ENCODE measurements at places on chromosomes 1 and 21.

DNA sequence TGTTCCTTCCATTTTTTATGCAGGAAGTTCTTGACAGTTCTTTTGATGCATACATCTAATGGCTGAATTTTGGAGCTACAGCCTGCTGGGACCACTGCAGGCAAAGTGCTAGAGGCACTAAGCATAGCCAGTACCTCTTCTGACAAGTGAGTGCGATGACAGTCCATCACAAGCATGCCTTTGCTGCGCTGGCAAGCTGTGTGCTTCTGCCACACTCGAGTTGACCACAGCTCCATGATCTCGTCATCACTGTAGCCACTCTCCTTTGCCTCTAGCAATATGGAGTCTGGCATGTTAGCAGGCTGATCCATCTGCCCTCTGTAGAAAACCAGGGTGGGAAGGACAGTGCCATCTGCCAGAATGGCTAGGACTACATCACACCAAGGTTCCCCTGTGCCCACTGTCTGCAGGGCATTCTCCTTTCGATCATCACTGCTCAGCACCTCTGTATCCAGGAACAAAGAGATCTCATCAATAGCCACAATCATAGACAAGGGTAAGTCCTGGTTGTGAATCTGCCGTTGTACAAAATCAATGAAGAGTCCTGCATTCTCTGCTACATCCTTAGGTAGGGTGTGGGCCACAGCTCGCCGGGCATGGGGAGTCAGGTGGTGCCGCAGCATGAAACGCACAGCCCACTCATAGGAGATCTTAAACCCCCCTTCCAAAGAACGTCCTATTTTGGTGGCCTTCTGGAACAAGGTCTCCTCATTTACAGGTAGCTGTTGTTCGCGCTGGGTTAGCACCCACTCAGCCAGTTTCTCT is 6.0 kb downstream of the PSMB4 start:
- DNase-seq: no peak

DNA sequence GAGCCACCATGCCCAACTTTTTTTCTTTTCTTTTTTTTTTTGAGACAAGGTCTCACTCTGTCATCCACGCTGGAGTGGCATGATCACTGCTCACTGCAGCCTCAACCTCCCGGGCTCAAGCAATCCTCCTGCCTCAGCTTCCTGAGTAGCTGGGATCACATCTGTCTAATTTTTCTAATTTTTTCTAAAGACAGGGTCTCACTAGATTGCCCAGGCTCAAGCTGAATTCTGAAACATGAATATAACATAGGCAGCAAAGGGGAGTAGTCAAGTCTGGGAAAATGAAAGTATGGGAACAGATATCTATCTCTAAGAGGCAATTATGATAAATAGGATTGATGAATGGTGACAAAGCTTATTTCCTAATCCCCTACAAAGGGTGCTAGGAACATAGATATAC is 7.3 kb upstream of the CMPK1 start:
- DNase-seq: no peak

- DNase-seq: no peak
These were observed 16.9 kb upstream of the COL18A1 start for GRCh38 chr21:45388011-45388521.

- no peak for DNase-seq
These were observed 39.1 kb downstream of the CLIC6 start for GRCh38 chr21:34707876-34708325.

- DNase-seq: no peak
These were observed 66.7 kb downstream of the XCL1 start for GRCh38 chr1:168643152-168643551.

GRCh38 chr1:166907763-166908162 is 31.7 kb upstream of the TADA1 start:
- DNase-seq: no peak

GRCh38 chr1:225972344-225973152 is 26.6 kb downstream of the SDE2 start:
- no peak for DNase-seq

DNA sequence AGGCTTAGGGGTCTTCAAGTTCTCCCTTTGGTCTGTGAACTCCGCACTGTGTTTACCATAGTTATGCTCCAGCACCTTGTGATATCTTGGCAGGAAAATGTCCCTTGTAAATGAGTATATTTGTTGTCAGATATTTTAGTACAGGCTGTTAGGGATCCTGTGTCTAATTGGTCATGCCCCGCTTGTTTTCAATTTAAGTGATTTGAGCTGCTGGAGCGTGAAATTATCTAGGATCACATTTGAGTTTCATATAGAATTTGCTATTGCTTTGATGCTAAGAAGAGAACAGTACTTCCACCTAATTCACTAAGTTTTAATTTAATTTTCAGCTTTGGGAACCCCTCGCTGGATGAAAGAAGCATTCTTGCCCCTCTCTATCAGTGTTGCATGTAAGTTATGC is 15.4 kb upstream of the TOR3A start:
- no peak for DNase-seq
